Caudate nucleus (tissue), 63 donors: ENCODE measurements at places on chromosomes 1 and 21.

- no peak for DNase-seq
Observed at GRCh38 chr1:211343607-211344006, 17.0 kb downstream of the TRAF5 start.

GRCh38 chr1:34617321-34618118 lies 137.3 kb upstream of the GJB5 start:
- no peak for DNase-seq

DNA sequence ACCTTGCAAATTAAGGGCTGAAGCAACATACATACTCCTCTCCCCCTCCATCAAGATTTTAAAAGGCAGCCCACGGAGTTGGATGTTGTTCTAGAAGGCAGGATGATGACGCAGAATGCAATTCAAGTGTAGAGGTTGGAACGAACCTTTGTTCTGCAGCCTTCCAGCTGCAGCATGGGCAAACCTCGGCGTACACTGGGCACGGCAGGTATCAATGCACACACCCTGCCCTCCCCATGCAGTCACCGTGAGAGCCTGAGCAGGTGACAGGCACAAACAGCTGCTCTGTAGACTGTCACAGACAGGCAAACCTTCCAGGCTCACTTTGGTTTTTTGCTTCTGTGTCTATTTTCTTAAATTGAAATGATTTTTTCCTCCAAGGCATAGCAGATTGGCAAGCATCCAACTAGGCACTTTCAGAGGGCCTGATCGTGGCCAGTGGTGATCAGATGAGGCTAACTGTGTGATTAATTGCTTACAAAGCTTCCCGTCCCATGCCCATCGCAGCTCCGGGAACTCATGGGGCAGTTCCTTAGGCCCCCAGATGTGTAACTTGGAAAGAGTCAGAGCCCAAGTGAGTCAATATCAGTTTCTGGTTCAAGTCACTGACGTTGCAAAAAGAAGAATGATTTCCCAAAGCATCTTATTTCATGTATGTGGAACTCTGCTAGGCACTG lies 82.3 kb downstream of the ITPKB start:
- no peak for DNase-seq

- DNase-seq: no peak
Observed at GRCh38 chr1:61892977-61893376, 150.7 kb downstream of the PATJ start.

GRCh38 chr1:52323731-52324130 lies 42.3 kb downstream of the CC2D1B start:
- no peak for DNase-seq

DNA sequence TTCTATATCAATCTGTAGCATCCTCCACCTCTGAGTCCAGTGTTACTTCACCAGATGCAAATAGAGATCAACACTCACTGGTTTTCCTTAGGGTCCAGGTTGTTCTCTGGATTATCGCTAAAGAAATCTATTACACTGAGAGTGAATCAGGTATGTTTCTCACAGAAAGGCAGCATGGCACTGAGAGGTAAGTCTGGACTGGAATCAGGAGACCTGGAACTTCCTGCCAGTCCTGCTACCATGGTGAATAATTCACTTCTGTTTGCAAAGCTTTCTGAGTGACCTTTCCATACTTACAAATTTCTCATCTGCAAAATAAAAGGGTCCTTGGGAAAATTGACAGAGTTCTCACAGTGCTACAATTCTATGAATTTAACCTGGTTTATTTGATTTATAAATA lies 1583.3 kb downstream of the MRPL39 start:
- no peak for DNase-seq

- no peak for DNase-seq
Observed at GRCh38 chr1:38735651-38736161, 123.9 kb downstream of the RRAGC start.

DNA sequence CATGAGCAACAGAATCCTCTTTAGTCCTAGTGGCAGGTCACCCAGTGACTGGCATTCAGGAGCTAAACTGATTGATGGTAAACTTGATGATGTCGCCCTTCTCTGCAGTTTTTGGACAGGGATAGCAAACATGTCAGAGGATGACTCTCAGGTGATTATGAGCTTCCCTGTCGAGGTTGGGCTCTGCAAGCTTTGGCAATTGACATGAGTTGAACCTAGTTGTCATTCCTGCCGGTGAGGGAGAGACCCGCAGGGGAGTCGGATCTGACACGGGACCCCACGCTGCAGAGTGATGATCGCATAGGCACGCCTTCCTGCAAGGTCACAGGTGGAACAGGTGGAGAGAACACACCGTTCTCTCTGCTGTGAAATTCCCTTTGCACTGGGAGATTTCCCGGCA lies 438.0 kb upstream of the VAMP3 start:
- no peak for DNase-seq

DNA sequence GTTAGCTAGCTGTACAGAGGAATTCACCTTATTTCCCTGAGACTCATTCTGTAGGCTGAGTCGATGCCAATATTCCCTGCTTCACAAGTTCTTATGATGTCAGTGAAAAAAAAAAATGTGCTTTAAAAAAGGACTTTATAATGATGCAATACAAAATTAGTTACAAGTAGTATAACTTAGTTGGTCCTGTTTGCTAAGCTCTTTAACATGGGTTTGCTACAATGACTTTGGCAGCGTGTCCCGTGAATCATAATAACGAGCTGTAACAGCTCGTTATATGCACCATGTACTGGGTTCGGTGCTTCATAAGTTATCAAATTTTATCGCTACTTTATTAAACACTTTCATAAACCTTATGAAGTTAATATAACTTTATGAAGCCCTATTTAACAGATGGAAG lies 349.7 kb downstream of the LMX1A start:
- no peak for DNase-seq

DNA sequence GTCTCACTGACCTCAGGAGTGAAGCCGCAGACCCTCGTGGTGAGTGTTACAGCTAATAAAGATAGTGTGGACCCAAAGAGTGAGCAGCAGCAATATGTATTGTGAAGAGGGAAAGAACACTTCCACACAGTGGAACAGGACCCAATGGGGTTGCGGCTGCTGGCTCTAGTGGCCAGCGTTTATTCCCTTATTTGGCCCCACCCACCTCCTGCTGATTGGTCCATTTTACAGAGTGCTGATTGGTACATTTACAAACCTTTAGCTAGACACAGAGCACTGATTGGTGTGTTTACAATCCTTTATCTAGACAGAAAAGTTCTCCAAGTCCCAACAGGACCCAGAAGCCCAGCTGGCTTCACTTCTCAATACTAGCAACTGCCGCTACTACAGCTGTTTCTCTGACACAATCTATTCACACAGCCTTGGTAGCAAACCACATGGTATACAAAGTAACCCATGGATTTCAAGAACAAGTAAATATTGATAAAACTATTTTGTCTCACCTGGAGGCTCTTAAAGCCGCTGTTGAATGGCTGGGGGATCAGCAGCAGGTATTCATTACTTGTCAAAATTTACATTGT lies 25.3 kb upstream of the ITLN1 start:
- no peak for DNase-seq

GRCh38 chr1:218513328-218513727 lies 168.2 kb downstream of the TGFB2 start:
- DNase-seq: no peak

- DNase-seq: no peak
Observed at GRCh38 chr1:21072721-21073120, 104.0 kb downstream of the EIF4G3 start.

- no peak for DNase-seq
Observed at GRCh38 chr1:20725189-20726117, 7.0 kb downstream of the SH2D5 start.

DNA sequence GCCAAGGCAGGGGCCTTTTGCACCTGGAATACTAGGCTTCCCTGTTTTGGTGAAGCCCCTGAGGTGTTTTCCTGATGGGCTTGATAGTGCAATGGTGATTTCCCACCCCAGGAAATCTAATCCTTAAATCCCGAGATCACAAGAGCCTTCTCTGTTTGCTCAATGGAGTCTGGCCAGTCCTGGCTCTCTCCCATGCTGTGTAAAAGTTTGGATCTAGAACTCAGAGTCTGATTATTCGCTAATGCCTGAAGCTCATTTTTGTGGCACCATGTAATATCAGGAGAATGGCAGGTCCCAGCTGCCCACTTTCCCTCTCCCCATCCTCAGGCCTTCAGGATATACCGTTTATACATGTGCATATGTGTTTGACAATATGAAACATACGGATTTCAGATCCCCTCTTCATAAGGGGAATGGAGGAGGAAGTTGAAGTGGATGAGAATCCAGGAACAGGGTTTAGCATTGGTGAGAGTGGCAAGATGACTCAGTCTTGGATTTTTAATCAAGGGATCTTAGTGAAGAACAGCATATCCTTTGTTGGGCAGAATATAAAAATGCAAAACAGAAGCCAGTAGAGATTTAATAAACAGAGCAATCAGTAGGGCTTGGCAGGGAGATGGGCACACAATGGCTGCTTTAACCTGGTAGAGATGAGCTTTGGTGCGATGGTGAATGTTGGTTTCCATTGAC lies 62.1 kb downstream of the CLIC6 start:
- no peak for DNase-seq

- no peak for DNase-seq
Observed at GRCh38 chr1:15616373-15617172, 685 bp upstream of the DDI2 start.

- DNase-seq: no peak
Observed at GRCh38 chr21:33677450-33677849, 35.1 kb downstream of the ITSN1 start.

GRCh38 chr1:233255145-233255544 lies 40.4 kb downstream of the PCNX2 start:
- DNase-seq: no peak

- no peak for DNase-seq
Observed at GRCh38 chr1:181746224-181746623, 262.9 kb downstream of the CACNA1E start.

GRCh38 chr1:239998312-239998649 lies 93.4 kb upstream of the FMN2 start:
- DNase-seq: no peak

DNA sequence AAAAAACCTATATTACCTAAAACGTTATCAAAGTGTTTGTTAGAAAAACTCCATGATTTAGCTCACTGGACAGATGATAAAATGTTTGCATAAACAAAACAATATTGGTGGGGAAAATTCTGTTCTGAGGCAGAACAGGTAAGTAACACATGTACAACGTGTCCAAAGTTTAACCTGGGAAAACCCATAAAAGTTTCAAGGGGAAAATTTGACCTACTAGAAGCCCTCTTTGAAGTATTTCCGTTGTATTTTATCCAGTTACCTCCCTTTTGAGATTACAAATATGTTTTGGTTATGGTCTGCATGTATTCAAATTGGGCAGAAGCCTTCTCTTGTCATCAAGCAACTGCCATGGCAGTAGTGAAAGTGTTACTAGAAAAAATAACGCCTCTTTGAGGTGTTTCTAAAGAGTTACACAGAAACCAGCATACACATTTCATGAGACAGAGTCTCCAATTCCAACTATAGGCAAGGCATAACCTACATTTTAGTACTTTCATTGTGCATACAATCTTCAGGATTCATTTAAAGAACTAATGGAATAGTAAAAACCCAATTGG lies 58.0 kb upstream of the PDC start:
- no peak for DNase-seq

DNA sequence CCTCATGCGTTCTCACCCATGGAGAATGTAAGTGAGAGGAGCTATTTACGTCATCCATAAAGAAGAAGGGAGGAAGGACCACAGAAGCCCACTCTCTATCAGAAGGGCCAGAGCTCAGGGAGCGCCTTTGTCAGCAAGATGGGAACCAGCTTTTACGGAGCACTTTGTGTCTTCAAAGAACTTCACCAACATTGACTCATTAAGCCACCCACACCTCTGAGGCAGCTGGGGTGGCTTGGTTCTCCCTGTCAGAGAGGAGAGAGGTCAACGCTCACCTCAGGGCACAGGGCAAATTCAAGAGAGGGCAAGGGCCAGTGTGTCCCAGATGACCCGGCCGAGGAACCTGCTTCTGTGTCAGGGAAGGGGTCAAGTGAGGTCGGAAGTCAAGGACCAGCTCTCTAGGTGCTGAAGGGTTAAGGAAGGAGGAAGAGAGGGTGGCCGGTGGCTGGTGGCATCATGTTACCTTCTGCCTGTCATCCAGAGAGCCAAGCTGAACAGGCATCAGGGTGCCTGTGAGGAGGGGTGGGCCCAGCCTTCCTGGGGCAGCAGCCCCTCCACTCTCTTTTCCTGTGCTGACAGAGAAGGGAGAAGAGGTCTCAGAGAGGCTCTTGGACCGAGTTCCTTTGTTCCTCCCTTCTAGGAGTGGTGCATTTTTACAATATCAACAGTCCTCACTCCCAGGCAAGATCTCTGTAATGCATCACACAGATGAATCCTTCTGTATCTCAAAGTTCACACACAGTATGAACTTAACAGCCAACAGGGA lies 109.0 kb downstream of the ETS2 start:
- no peak for DNase-seq

- DNase-seq: no peak
Observed at GRCh38 chr21:20647607-20648006, 350.6 kb upstream of the NCAM2 start.

GRCh38 chr1:56069824-56070223 lies 509.5 kb downstream of the PLPP3 start:
- no peak for DNase-seq

- DNase-seq: no peak
Observed at GRCh38 chr1:84027368-84027767, 28.4 kb upstream of the TTLL7 start.

- DNase-seq: peak; percentile 16
Observed at GRCh38 chr1:84619383-84620102, 45.3 kb upstream of the CTBS start.

DNA sequence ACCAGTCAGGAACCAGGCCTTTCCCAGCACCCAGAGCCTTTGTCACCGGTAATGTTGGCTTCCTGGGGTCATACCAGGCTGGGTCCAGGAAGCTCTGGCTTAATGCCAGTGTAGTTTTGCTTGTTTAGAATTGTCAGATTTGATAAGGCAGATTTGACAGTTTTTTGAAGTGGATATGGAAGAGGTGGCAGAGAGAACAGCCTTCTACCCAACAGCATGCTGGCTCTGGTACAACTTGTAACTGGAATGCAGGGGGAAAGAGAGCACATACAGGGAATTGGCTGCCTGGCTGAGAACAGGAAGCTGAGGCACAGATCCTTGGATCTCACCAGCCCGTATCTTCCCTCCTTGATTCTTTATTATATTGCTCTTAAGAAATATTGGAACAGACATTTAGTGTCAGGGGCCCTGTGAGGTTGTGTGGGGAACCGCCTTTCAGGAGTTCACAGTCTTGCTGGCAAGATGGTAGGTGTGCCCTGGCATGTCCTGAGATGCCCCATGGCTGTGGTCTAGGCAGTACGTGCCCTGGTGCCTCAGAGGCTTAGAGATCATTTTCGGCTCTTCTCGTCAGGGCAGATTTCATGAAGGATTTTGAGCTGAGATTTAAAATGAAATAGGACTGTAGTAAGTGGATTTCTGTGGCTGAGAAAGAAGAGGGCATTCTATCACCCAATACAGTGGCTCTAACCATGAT lies 227.0 kb downstream of the PBX1 start:
- no peak for DNase-seq
